RPMI7951 (cell line): ENCODE measurements at places on chromosomes 3 and 15. TPM values are rescaled to one million over a fixed set of nuclear protein-coding genes. Genes with fewer than 3 reads are reported as not detected.

The MRAS gene
- total RNA-seq: 23.5 and 29.6 TPM in 2 replicates

The NME9 gene
- total RNA-seq: not detected in 2 replicates

GRCh38 chr3:133426721-133427120, 26.9 kb downstream of the BFSP2 start:
- no peak for DNase-seq

DNA sequence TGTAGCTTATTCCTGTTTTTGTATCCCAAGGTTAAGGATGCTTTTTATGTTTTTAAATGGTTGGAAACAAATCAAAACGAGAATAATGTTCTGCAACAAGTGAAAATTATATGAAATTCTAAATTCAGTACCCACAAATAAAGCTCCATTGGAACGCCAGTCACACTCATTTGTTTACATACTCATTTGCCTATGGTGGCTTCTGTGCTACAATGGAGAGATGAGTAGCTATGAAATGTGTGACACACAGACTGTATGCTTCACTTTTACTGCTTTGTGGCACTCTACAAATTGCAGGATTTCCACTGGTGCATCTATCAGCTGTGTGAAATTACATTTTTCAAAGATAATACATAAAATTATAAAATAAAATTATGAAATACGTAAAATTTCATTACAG, 112.2 kb upstream of the TSPAN3 start:
- no peak for DNase-seq

- DNase-seq: peak; percentile 59
Measured at GRCh38 chr3:113660896-113661295, 35.5 kb downstream of the USF3 start.

DNA sequence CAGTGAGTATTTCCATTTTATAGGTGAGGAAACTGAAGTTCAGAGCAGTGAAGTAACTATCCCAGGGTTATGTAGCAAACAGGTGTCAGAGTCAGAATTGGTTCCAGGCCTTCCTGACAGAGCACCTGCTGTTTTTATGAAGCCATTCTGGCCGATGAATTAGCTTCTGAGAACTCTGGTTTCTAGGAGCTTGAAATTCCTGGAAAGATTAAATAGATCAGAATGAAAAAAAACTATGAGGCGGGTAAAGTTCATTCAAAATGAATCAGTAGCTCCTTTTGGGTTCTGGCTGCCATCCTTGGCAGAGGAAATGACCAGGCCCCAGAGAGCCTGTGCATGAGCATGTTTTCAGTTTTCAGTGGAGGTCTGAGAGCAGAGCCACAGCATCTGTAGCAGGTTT, 59.3 kb upstream of the CFAP161 start:
- no peak for DNase-seq

GRCh38 chr3:36635731-36636130, 128.6 kb downstream of the DCLK3 start:
- DNase-seq: peak; percentile 5

DNA sequence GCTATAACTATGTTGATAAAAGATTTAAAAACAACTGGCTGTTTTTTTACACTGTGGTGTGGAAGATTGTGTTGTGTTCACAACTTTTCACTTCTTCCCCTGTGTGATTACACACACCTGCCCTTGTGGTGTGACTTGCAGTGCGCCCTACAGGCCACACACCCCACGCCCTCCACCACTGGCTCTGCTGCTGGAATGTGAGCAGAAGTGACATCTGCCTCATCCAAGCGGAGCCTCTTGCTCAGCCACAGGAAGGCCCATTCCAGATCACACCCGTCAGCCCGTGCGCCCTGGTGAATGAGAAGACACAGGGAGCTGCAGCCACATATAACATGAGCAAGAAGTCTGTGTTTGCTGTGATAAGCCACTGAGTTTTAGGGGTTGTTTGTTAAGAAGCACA, 7.0 kb downstream of the CCR2 start:
- DNase-seq: peak; percentile 38

GRCh38 chr3:140204271-140204984, 269.4 kb downstream of the CLSTN2 start:
- DNase-seq: no peak

The KCNH8 gene
- not detected in 2 replicates for total RNA-seq

GRCh38 chr15:100968050-100968966, 49.2 kb downstream of the LRRK1 start:
- DNase-seq: peak; percentile 65

DNA sequence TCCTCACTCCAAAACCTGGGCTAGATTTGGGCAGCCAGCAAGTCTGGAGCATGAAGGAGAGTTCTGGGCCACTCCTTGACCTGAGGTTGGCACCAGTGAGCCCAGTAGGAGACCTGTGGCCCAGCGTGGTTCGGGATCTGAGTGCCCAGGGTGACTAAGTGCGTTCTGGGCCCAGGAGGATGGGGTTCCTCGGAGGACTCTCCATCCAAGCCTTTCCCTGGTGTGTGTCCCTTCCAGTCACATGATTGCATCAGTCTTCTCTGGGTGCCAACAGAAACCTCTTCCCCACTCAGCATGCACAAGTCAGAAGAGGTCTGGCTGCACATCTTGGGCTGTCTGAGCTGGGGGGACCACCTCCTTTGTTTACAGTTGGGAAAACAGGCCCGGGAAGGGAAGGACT, 14.9 kb downstream of the TMEM43 start:
- DNase-seq: no peak

The TMIE gene
- total RNA-seq: 0.10 TPM in 1 of 2 replicates, not detected in the other

The BMF gene
- 13.8 and 13.9 TPM in 2 replicates for total RNA-seq

DNA sequence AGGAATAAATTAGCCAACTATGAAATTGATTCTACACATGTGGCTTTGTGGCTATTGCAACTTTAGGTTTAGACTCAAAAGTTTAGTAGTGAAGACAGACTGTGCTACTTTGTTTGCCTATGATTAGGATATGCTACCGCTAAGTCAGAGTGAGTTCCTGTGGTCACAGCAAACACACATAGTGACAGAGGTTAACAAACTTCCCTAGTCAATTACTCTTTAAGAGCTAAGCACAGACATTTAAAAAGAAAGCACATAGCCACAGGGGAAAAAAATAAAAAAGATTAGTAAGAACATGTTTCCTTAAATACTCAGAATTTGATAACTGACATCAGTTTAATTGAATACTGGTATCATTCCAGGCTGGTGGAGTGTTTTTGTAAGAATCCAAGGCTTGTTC, 207.1 kb downstream of the GBE1 start:
- DNase-seq: peak; percentile 27

DNA sequence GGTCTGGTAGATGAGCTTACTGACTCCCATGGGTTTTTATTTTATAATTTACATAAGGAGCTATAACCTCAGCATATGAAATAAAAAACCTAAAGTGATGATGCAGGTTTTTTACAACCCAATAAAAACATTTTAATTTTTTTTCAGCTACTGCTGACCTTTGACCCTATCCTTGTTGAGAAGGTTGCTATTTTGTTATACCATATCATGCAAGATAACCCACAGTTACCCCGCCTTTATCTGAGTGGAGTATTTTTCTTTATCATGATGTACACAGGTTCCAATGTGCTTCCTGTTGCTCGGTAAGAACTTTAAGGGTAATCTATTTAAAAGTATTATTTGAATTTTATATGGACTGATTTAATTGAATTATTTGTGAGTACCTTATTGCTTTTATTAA, 70.8 kb downstream of the DNAJC13 start:
- no peak for DNase-seq

GRCh38 chr3:195441992-195442572, 738 bp downstream of the ACAP2 start:
- peak; percentile 24 for DNase-seq

- peak; percentile 69 for DNase-seq
Measured at GRCh38 chr3:126355777-126356372, 1.3 kb downstream of the KLF15 start.

DNA sequence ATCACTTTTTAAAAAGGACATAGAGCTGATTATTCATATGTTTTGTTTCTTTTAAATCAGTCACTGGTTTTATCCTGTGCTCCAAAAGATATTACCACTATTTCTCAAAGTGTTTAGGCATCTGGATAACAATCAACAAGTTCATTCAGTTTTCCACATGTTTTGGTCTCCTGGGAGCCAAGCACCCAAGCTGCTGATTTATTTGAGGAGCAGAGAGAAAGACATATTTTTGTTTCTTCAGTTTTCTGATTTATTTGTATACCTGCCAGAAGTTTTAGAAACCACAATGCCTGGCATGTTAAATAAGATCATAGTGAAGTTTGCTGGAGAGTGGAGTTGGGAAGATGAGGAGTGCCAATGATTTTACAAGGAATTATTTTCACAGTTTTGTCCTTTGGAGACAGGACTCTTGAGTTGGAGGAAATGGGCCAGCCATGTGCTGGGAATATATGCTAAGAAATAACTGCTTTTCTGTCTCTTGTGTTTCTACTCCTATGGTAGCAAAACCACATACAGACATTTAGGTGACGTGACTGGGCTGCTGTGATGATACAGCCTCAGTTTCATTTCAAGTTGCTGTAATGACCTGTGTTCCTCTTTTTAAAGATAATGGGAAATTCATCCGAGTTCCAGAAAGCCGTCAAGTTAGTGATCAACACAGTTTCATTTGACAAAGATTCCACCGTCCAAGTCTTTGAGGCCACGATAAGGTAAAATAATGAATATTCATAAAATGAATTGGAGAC, 11.7 kb downstream of the EDEM1 start:
- no peak for DNase-seq

The BFSP2 gene
- total RNA-seq: not detected in 2 replicates

- DNase-seq: peak; percentile 54
Measured at GRCh38 chr15:80514071-80514780, 110.0 kb downstream of the ARNT2 start.

DNA sequence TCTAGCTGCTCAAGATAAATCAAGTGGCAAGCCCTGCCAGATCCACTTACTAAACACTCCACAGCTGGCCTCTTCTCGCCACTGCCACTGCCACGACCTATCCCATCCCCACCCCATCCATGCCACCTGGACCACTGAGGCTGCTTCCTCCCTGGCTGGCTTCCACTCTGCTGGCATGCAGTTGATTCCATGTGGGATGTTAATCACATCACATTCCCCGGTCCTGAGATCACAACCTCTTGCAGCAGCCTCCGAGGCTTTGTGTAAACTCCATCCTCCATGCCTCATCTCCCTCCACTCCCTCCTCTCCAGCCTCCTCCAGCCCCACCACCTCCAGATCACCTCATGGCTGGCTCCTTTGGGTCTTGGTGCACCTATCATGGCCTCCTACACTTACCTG, 7.7 kb downstream of the NCKIPSD start:
- DNase-seq: no peak
